SHP77 (cell line): ENCODE measurements at places on chromosomes 1 and 21.

- DNase-seq, result no peak
Measured at GRCh38 chr1:62043154-62043553, 151.5 kb upstream of the L1TD1 start.

GRCh38 chr21:26834181-26834905 is 10.9 kb downstream of the ADAMTS1 start:
- no peak for DNase-seq

- no peak for DNase-seq
Measured at GRCh38 chr1:145826030-145826429, 2.0 kb downstream of the POLR3C start.

- DNase-seq, result no peak
Measured at GRCh38 chr21:44657635-44658540, at the start of gene KRTAP12-3. TSS of gene KRTAP12-3 (plus strand) at chr21:44657932. CDS start at chr21:44657980, 48 bp downstream.

- DNase-seq, result no peak
Measured at GRCh38 chr21:45266518-45267389, 20.9 kb downstream of the POFUT2 start.

DNA sequence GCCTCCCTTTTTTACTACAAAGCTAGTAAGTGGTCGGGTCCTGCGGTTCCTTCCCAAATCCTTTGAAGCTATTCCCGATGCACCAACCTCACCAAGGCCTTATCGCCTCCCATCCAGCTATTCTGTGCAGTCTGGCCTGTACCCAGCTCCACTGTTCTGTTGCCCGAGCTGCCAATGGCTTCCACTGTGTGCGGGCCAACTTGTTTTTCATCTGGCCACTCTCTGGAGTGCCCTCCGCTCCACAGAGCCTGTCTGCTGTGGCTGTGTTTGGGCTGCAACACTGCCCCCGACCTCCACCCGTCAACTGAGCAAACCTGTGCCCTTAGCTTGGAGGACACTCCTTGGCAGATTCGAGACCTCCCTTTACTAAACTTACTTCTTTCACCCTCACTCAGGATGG is 125.0 kb downstream of the KIAA0319L start:
- no peak for DNase-seq

DNA sequence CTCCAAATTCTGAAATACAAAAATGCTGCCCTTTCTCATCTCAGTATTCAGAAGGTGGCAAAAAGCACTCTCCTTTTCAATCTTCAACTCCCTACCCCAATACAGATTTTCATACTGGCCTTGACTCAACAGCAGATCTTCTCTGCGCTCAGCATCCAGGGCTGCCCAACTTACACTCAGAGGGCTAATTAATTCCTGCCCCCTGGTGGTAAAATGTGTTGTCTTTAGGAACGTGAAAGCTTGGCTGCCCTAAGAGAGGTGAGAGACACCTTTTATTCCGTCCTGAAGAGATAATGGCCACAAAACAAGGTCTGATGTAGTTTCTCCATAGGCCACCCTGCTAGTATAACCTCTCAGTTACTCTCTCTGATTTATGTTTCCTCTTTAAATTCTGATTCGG is 25.0 kb downstream of the KRTAP24-1 start:
- DNase-seq, result peak; percentile 20

GRCh38 chr1:39727932-39728317 is 10.8 kb upstream of the PPIE start:
- DNase-seq, result no peak

DNA sequence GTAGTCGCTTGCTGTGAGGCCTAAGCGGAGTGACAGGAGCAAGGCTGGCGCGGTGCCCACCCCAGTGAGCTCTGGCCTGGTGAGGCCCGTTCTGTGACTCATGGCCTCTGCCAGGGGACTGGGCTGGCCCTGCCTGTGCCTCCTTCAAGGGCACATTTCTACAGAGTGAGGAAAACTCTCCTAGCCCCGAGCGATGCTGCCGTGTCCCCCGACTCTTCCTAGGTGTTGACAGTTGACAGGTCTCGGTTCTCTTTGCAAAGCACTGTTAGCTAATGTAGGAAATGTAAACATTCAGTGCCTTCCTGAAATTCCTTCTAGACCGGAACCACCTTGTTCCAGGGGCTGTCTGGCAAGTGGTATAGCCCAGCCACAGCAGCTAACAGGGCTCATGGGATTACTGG is 43.9 kb downstream of the ABCG1 start:
- peak; percentile 58 for DNase-seq

GRCh38 chr1:84687714-84688462 is 2.4 kb downstream of the SSX2IP start:
- DNase-seq, result no peak

GRCh38 chr1:82849460-82849859 is 1048.7 kb downstream of the ADGRL2 start:
- no peak for DNase-seq

DNA sequence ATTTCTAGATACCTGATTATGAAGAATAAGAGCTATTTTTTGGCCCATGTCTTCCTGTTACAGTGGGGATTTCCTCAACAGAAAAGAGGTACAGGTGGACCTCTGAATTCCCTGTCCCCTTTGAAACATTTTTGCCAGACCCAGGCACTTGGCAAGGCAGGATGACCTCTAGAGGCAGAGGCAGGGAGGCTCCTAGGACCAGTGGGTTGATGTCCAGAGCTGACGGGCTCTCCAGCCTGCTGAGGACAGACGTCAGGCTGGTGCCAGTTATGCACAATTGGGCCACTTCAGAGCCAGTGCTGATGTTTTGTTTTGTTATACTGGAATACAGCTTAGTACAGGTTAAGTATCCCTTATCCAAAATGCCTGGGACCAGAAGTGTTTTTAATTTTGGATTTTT is 18.5 kb upstream of the A3GALT2 start:
- no peak for DNase-seq

DNA sequence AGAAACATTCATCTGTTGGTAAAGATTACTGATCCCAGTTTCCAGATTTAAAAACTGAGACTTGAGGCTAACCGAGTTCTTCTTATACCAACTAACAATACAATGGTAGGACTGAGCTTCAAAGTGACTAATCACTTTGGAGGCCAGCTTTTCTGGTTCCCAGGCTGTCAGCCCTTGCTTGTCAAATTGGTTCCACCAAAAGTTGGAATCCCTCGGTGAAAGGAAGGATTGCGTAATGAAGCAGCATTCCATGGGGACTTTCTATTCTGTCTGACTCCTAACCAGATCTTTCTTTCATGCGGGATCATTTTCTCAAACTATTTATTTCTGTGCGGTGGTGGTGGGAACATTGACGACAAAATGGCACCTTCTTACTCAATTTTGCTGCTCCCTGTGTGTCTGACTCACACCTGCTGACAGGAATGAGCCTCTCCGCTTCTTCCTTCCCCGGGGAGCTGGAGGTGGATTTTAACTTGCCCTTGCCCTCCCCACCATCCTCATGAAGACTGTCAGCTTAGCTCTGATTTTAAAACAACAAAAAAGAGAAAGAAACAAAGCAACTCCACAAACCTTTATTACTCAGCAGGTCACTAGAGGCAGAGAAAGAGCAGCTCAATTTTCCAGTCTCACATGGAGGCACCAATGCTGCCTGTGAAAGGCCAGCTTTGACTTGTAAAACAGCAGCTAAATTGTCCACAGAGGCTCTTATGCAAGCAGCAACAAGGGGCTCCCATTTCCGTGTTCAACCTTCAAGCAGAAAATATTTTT is 32.9 kb upstream of the RASAL2 start:
- no peak for DNase-seq

DNA sequence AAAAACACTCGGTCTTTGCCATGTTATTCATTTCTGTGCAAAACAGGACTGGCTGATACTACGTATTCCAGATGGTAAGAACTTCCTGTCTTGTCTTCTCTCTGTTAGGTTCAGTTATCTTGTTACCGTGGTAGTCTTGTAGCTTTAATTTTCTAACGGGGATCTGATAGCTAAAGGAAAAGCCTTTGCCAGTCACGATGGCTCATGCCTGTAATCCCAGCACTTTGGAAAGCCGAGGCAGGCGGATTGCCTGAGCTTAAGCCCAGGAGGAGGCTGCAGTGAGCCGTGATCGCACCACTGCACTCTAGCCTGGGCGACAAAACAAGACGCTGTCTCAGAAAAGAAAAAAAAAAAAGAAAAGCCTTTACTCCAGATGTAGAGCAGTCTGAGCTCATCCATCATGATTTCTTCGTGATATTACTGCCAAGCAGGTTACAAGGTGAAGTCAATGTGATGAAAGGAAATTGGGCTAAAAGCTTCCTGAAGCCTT is 11.1 kb upstream of the MSTO1 start:
- peak; percentile 39 for DNase-seq

DNA sequence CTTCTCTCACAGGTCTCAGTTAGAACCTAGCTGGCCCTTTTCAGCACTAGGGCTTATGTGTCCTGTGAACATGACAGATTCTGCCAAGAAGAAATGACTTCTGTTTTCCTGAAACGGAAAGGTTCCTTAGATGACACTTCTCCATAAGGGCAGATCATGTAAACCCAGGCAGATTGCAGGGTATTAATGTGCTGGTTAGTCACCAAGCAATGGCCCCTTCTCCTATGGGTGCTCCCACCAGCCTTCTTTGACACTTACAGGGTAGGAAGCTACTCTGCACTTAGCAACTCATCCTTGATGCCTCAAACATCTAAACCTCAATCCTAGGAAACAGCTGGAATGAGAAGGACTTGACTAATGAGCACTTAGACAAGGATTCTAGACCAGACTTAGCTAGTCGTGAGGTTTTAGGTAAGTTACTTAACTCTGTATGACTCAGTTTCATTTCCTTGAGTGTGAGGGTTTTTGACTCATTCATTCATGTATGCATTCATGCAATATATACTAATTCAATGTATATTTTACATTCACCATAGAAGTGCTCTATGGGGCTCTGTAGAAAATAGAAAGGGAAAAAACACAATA is 74.1 kb upstream of the PLXNA2 start:
- no peak for DNase-seq

DNA sequence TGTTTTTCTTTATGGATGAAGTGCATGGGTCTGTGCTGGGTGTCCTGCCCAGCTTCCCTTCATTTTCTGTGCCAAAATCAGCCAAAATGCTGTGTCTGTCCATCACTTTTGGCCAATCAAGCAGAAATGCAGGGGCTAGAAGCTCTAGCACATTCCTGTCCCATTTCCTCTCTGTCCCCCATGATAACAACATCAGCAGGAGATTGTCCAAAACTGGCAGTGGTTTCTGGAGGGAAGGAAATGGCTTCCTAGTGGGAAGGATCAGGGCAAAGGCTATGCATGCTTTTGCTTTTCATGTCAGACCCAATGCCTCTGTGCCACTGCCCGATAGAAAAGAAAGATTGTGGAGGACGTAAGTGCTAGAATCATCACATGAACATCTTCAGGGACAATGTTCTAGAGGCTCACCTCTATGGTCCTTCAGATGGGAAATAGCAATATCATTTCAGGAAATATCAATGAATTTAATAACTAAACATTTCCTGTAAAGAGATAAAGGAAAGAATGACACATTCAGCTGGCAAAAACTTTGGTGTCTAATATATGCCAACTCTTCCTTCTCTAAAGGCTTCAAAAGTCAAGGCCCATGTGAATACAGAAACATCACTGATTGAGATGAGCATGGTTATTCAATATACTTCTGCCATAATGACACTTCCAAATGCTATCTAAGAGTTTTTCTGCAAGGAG is 107.5 kb downstream of the SETD4 start:
- DNase-seq, result no peak

DNA sequence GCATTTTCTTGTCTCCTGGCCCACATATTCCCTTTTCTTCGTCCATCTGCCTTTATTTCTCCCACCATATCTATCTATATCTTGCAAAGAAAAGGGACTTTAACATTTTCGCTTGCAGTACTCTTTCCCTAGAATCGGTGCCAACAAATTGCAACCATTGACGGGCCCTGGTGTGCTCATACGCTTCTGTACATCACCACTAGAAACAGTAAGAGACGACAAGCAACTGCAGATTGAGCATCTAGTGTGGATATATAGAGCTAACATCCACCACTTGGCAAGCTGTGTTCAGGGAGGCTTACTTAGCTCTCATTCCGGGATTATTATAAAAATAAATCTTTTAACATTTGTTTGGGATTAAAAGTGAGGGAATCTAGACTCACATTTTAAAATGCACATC is 230.8 kb upstream of the PKN2 start:
- DNase-seq, result no peak

DNA sequence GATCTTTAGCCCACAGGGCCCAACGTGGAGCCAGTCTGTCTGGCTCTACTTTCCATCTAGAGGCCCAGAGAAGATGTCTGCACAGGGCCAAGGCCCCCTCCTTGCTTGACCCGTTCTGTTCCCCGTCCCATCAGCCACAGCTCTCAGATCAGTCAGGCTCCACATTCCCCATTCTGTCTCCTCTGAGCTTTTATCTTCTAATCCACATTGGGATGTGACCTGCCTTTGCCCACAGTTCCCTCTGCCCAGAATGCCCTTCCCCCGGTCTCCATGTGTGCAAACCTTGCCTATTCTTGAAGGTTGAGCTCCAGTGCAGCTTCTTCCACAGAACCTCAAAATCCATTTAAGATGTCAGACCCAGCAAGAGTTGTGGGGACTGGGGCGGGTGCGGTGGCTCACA is 53.3 kb upstream of the WASF2 start:
- DNase-seq, result no peak

- DNase-seq, result no peak
Measured at GRCh38 chr1:80211691-80212380, 1205.3 kb upstream of the ADGRL4 start.

DNA sequence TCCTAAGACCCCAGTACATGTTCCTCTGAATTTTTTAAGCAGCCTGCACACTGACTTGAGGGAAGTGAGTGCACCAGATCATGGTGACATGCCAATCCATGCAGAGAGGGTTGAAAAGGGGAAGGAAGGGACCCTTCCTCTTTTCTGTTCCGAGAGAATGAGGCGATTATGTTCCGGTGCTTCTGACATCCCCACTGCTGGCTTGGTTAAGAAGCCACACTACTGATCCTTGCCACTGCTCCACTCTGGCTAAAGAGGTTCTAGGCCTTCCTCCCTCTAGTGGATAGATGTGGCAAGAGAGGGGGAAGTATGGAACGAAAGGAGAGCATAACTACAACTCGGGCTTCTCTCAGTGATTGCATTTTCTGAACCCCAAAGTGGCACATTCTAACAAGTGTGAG is 1.8 kb upstream of the CYB5R1 start:
- DNase-seq, result peak; percentile 65

GRCh38 chr1:12436345-12436658 is 181.7 kb downstream of the DHRS3 start:
- DNase-seq, result no peak

- no peak for DNase-seq
Measured at GRCh38 chr1:221667504-221667903, 74.4 kb downstream of the DUSP10 start.

- DNase-seq, result no peak
Measured at GRCh38 chr1:194535369-194535768, 1349.0 kb upstream of the B3GALT2 start.
